Endodermal cell (in vitro differentiated cells): ENCODE measurements at places on chromosomes 3 and 15.

- peak; percentile 50 for DNase-seq
Measured at GRCh38 chr3:9247361-9247940, 2.0 kb downstream of the SRGAP3 start.

- no peak for DNase-seq
Measured at GRCh38 chr3:194667363-194667762, 4.6 kb downstream of the LSG1 start.

DNA sequence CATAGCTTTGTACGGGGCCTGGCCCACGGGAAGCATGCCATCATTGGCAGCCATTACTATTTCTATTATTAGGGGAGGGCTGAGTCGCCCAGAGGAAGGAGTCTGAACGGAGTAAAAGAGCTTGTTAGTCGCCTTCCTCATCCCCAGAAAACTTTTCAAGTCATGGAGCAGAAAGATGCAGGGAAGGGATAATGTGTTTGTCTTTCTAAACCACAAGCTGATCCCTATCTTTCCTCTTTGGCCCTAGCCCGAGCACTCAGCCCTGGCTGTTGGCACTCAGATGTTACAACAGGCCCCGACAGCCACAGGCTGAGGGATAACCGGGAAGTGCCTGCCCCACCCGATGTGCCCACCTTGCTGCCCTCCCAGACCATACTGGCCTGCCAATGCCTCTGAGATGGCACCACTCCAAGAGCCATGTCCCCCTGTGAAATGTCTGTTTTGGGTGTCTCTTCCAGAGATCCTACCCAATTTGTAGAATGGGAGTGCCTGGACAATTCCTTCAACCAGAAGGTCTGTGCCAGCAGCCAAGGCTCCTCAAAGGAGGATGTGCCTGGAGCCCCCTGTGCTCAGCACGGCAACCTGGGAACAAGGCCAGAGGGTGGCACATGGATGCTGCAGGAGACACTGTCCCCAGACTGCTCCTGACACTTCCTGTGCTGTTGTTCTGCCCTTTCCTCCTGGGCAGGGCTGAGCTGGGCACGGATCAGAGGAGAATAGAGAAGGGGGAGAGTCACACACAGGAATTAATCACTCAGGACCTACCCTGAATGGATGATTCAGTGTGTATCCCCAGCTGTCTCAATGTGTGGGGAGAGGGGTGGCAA is 10.8 kb downstream of the PAK6 start:
- no peak for DNase-seq

DNA sequence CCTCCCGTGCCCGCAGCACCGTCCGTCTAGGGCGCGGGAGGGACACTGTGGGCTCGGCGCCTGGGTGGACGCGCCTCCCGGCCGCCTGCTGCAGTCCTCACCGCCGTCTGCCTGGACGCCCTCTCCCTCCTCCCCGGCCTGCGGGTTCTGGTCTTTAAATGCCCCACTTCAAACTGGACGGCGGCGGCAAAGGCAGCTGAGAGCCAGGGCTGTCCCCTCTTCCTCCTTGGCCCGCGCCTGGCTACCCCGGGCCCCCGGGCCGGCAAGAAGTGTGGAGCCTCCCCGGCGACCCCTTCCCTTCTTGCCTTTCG is 426 bp downstream of the CBLB start:
- DNase-seq: peak; percentile 85

GRCh38 chr3:71942432-71943187 is 157.7 kb upstream of the PROK2 start:
- peak; percentile 65 for DNase-seq

- no peak for DNase-seq
Measured at GRCh38 chr15:68158046-68158628, 47.0 kb downstream of the CALML4 start.

GRCh38 chr3:27483117-27484014 is 818 bp downstream of the SLC4A7 start:
- DNase-seq: peak; percentile 81
